Neural crest cell (in vitro differentiated cells): ENCODE measurements at places on chromosomes 5 and 9. TPM values are rescaled to one million over a fixed set of nuclear protein-coding genes. Genes with fewer than 3 reads are reported as not detected.

OLFM1 gene
- total RNA-seq, result 23.3 and 27.2 TPM in 2 replicates

GRCh38 chr5:107359033-107359915, 311.5 kb downstream of the EFNA5 start:
- no peak for DNase-seq

- DNase-seq, result no peak
Measured at GRCh38 chr5:5588386-5588785, 165.9 kb downstream of the ICE1 start.

IL9 gene
- total RNA-seq, result not detected in 2 replicates
